ENCODE measurements at places on chromosomes 5 and 9. TPM values are rescaled to one million over a fixed set of nuclear protein-coding genes. Genes with fewer than 3 reads are reported as not detected.

The ZDHHC11B gene
- 40.8 TPM for total RNA-seq

The IFNA1 gene
- 0.30 TPM for total RNA-seq

The HMHB1 gene
- total RNA-seq, result not detected

The CRB2 gene
- 0.23 TPM for total RNA-seq

The UBE2QL1 gene
- total RNA-seq, result not detected

GRCh38 chr9:8980496-8981013, 1181.0 kb upstream of the DMAC1 start:
- H3K4me1 ChIP-seq, result no peaks in the 10 kb centered on the region
- H3K27me3 ChIP-seq, result no peaks in the 10 kb centered on the region
- no peak for DNase-seq
- H3K4me3 ChIP-seq, result no peak overlapping the region

DNA sequence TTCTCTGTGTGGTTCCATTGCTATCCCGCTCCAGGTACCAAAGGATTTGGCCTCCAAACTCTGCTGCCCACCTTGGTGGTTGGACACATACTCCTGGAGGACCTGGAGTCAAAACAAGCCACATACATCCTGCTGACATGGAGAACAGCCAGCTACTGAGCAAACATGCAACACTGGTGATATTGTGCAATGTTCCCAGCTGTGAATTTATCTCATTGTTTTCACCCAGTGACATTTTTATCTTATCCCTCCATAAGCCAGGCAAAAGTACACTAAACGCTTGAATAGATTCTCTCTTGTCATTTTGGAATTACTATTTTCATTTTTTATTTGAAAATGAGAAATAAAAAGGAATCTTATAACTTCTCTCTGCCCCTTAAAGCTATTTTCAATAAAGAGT, 11.1 kb upstream of the CTSL start:
- H3K4me1 ChIP-seq, result peaks cover 13% of the 10 kb centered on the region
- no peak overlapping the region for H3K27ac ChIP-seq
- no peak overlapping the region for H3K4me3 ChIP-seq
- no peaks in the 10 kb centered on the region for H3K27me3 ChIP-seq

DNA sequence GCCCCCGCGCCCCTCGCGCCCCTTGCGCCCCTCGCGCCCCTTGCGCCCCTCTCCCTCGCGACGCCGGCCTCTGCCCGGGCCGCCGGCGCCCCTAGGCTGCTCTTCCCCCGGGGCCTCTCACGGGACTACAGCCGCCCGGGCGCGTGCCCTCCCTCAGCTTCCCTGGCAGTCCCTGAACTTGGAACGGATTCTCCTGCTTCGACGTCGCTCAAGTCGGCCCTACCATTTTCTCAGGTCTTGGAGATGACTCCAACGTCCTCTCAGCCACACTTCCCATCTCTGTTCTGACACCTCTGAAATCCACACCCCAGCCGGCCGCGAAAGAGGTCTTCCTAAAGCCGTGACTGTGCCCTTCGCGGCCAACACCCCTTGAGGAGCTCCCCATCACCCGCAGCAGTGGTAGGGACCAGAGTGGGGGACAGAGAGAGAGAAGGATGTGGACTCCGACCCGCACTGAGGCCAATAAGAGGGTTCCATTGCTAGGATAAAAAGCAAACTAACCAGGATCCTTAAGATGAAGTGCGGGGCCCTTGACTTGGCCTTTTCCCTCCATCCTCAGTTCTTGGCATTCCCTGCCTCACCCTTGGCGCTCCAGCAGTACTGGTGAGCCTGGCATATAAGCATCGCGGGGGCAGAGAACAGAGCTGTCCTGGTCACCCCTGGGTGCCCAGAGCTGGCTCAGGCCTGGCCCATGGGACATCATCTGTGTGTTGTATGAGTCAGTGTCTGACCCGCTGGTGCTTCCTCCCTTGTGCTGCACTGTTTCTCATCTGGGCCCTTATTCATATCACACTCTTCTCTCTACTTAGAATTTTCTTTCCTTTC, 38.6 kb upstream of the GARNL3 start:
- peak overlapping the region; percentile 94 for H3K4me3 ChIP-seq

DNA sequence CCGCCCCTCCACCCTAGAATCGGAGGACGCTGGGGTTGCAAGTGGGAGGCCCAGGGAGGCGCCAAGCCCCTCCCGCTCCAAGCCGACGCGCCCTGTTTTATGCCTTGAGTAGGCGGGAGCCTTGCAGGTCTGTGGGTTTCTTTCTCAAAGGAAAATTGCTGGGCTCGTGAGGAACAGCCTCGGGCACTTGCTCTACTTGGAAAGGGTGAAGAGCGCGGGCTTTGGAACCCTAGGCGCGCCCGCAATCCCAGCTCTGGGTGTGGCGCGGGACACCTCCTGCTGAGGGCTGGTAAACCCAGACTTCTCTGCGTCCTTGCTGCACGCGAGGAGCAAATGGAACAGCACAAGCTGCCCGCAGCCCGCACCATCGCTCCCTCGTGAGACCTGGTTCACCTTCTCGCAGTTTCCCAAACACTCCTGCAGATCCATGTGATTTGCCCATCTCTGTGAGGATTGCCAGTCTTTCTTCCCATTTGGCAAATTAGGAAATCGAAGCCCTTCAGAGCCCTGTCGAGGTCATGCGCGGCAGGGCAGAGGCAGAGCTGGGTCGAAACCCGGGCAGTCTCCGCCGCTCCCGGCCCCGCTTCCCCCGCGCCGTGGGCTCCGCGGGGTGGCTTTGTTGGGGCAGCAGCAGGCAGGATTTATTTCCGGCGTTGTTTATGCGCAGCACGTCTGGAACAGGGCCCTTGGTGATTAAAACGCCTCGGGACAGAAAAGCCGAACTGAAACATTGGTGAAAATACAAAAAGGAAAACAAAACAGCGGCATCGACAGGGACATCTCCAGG, 98.4 kb upstream of the CPLX2 start:
- no peaks in the 10 kb centered on the region for H3K36me3 ChIP-seq
- H3K4me3 ChIP-seq, result no peak overlapping the region
- DNase-seq, result peak; percentile 57
- H3K27ac ChIP-seq, result no peak overlapping the region

DNA sequence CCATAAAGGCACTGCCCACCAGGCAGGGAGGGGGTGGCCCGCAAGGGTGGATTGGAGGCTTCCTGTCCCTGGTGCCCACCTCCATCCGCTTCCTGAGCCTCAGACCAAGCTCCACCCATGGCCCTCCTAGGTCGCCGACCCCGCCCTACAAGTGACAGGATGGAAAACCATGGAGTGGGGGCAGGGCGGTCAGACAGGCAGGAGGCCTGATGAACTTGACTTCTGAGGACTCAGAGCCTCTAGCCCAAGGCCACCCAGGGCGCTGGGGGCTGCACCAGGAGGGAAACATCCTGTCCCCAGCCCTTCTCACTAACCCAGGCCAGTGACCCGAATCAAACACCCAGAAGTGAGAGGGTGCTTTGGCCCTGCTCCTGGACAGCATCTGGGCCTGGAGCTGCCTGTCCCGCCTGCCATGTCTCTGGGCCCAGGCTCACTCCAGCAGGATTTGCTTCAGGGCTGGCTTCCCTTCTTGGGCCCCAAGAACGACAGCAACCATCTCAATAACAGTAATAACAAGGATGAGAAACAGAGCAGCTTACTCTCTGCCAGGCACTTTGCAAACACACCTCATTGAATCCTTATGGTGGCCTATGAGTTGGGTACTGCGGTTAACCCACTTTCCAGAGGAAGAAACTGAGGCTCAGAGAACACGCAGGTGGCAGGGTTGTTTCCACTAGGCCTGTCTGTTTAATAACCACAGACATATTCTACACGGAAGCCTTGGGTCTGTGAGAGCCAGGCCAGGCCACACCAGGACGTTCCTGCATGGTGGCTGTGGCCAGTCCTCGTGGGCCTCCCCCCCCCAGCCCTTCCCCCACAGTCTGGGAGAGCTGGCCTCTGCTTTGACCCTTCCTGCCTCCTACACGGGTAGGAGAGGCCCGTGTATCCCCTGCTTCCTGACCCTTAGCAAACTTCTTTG, 4.4 kb upstream of the ST6GALNAC6 start:
- H3K4me1 ChIP-seq, result peaks cover 79% of the 10 kb centered on the region
- H3K4me3 ChIP-seq, result peak overlapping the region; percentile 30
- peaks cover 2% of the 10 kb centered on the region for H3K36me3 ChIP-seq
- peak; percentile 91 for DNase-seq

DNA sequence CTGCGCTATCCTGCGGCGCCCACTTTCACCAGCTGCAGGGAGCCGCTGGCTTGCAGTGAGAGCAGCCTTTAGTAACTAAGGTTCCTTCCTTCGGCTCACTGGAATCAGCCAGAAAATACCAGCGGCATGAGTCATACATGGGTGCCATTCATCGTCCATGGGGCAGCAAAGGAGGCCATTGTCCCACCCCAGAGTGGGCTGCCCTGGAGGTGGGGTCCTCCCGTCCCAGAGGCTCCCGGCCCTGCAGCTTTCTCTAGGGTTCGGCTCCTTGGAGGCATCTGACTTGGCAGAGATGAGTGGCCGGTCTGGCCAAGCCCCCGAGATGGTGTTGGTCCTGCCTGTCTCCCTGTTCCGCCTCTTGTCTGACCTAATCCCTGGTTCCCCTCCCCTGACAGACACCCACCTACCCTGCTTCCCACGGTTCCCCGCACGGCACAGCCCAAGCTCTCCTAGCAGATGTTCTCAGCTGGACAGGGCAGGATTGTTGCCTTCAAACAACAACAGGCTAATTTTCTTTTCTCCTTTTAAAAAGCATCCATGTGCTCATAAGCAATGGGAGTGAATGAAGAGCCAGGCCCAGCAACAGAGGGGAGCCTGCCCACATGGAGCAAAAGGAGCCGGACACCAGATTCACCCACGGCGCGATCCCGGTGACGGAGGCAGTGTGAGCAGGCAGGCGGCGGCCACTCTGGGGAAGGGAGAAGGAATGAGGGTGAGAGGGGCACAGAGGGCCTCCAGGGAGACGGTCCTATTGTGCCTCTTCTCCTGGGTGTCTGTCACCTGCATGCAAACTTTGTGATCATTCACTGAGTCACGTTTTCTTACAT, 97.0 kb upstream of the COL5A1 start:
- H3K36me3 ChIP-seq, result no peaks in the 10 kb centered on the region
- no peak for DNase-seq
- H3K27me3 ChIP-seq, result no peaks in the 10 kb centered on the region
- peak overlapping the region; percentile 68 for H3K27ac ChIP-seq
- no peak overlapping the region for H3K4me3 ChIP-seq

GRCh38 chr9:34451135-34451534, 7.2 kb downstream of the FAM219A start:
- DNase-seq, result no peak
- H3K4me3 ChIP-seq, result no peak overlapping the region
- H3K27me3 ChIP-seq, result no peaks in the 10 kb centered on the region
- H3K4me1 ChIP-seq, result peaks cover 8% of the 10 kb centered on the region
- H3K27ac ChIP-seq, result peak overlapping the region; percentile 59

DNA sequence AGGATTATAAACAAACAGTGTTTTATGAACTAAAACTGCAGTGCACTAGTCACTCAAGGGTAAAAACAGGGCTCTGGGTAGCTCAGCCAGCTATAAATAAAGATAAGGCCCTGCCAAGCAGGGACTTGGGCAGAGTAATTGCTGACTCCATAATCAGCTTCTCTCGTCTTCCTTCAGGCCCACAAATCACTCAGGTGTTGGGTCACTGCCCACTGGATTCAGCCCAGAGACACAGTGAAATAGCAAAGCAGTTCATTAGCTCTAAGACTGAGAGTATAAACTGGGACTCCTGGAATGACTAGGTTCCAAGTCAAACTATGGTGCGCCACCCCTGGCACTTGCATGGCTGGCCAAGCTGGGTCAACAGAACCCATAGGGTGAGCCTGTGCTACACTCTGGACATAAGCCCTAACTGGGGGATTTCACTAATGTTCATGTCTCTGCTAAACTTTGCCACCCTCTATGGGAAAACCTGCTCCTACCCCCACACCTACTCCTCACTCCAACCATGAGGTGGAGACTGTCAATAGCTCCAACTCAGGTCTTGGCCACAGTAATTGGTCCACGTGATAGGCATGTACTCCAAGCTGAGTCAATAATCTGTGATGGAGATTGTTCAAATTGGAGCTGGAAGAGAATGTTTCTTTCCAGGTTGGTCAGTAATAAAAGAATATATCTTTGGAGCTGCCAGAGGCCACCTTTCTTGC, 158.5 kb downstream of the SLIT3 start:
- peaks cover 7% of the 10 kb centered on the region for H3K4me1 ChIP-seq
- no peaks in the 10 kb centered on the region for H3K27me3 ChIP-seq
- no peak overlapping the region for H3K4me3 ChIP-seq
- DNase-seq, result no peak
- no peaks in the 10 kb centered on the region for H3K36me3 ChIP-seq

DNA sequence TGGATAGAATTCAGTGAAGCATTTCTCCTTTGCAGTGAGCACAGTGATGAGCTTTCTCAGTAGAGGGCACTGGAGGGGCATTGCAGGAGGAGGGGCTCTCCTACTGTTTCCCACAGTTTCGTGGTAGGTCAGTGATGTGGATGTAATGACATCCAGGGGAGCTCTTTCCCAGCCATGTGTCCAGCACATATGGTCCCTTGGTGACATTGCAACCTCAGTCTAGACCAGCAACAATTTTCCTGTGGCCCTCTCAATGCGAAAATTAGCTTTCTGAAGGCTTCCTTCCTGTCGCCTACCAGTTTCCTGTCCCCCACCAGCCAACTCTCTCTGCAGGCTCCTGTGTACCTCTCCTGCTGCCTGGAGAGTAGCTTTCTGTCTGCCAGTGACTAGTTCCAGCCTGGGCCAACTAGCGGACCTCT, 6.9 kb upstream of the PDCL start:
- no peak for DNase-seq
- no peak overlapping the region for H3K4me3 ChIP-seq
- H3K4me1 ChIP-seq, result peaks cover 8% of the 10 kb centered on the region
- no peaks in the 10 kb centered on the region for H3K36me3 ChIP-seq
- H3K27me3 ChIP-seq, result no peaks in the 10 kb centered on the region
- no peak overlapping the region for H3K27ac ChIP-seq

DNA sequence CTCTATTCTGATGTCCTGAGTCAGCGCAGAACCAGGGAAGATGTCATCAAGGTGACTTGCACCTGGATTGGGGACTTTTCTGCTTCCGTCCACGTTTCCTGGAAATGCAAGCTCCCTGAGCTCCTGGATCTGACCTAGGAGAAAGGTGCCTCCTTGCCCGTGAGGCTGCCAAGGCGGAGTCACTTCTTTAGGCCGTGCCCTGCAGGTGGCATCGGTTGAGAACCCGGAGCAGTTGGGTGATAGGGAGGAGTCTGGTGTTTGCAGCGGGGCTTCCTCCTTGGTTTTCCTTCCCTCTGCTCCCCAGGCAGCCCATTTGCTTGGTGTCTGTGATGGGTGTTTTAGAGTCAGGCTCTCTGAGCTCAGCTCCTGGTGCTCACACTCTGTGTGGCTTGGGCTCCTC, 15.2 kb downstream of the NANS start:
- DNase-seq, result no peak
- H3K27ac ChIP-seq, result peak overlapping the region; percentile 69
- no peaks in the 10 kb centered on the region for H3K36me3 ChIP-seq
- no peak overlapping the region for H3K4me3 ChIP-seq
- peaks cover 17% of the 10 kb centered on the region for H3K4me1 ChIP-seq

- H3K27ac ChIP-seq, result no peak overlapping the region
- peaks cover 23% of the 10 kb centered on the region for H3K4me1 ChIP-seq
- H3K36me3 ChIP-seq, result no peaks in the 10 kb centered on the region
- peaks cover 90% of the 10 kb centered on the region for H3K27me3 ChIP-seq
- no peak overlapping the region for H3K4me3 ChIP-seq
Observed at GRCh38 chr9:137161558-137162486, 8.0 kb downstream of the LRRC26 start.
